Kidney epithelial cell (primary cell): ENCODE measurements at places on chromosomes 11 and 22.

DNA sequence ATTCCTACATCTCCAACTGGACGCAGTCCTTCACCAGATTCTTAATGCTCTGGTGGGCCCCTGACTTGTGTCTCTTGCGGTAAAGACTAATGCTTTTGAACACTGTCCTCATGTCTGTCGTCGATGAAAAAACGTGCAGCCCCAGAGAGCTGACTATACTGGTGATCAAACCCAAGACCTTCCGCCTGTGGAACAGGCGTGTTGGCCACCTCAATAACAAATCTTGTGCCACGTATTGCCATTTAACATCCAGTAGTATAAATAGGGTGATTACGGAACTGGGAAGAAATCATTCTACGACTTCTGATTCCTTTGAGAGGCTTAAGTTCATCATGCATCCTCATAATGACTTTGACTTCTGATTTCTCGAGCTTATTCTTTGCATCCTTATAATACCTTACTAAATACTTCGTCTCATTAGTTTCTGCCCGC lies 45.6 kb downstream of the OR4D9 start:
- no peak for DNase-seq

DNA sequence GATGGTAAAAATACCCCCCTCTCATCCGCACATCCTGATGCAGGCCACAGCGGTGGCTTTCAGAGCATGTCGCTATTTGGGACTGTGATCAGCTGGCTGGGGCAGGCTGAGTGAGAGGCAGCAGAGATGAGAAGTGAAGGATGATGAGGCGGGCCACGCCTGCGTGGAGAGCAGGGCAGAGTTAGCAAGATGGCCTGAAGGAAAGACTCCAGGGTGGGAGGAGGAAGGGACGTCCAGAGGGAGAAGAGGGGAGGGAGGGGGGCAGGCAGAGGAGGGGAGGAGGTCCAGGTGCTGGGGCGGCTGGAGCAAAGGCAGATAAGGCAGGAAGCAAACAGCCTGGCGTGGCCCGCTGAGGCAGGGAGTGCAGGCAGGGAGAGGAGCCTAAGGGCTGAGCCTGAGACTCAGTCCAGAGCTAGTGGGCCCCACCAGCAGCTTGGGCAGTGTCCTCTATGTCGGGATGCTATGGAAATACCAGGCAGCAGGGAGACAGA lies 29.1 kb downstream of the LRFN4 start:
- no peak for DNase-seq

DNA sequence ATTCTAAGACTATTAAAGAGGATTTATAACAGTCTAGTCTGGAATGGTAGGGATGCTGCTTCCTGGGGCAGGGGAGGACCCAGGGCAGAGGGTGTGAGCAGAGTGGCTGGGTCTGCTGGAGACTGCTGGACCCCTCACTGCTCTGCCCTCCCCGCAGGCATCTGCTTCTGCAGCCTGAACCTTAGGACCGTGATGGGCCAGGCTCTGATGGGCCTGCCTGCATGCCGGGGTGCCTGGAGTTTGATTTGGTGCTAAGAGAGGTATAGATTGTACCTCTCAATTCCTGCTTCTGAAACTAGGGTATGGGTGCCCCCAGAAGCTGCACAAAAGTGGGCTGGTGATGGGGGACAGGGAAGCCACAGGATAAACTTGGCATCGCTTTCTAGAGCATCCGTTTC lies 54.9 kb downstream of the CD82 start:
- no peak for DNase-seq

GRCh38 chr11:64225608-64226506 lies at the start of the genes NUDT22 and TRPT1:
Gene NUDT22, plus strand, starts transcription at chr11:64226274. Its CDS starts 379 bp downstream, at chr11:64226653.
Gene TRPT1, minus strand, starts transcription at chr11:64226186. Its CDS starts 326 bp downstream, at chr11:64225860.
- no peak for DNase-seq

GRCh38 chr11:70572974-70573260 lies 174.6 kb downstream of the CTTN start:
- no peak for DNase-seq

DNA sequence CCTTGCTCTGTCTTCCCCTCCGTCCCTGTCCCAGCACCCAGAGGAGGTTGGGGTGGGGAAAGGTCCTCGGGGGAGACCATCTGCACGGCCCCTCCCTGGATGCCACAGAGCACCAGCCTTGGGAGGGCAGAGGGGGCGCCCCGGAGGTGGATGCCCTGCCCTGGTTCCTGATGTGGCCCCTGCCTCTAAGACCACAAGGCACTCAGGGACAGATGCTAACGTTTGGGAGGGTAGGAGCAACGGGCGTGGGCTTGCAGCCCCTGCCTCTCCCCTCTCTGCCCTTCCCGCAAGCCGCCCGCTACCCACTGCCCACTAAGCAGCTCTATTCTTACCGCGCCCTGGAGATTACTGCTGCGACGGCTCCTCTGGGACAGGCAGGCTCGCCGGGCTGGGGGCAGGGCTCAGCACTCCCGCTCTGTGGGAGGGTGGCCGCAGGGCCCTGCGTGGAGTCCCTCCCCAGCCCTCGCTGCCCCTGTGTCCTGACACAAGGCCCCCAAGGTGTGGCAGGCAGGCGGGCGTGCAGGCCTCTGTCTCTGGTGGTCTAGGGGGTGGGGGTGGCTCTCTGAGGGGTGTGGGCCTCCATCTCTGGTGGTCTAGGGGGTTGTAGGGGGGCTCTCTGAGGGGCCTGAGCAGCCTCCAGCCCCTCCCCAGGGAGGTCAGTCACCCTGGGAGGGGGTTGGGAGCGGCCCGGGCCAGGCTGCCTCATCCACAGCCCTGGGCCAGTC lies 14.9 kb downstream of the BRSK2 start:
- no peak for DNase-seq

DNA sequence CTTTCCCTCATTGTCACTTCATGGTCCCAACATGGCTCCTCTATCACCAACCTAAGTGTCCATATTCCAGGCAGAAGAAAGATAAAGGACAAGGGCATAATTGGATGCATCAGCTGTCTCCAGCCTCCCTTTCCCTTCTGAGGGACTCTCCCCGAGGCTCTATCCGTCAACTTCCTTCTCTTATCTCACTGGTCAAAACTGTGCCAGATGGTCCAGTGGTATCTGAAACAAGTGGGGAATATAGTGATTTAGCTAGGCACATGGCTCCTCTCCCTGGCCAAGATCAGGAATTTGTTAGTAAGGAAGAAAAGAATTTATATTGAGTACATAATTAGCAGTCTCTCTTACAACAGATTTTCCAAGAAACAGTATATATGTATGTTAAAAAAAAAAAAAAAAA lies 12.6 kb upstream of the SPON1 start:
- no peak for DNase-seq
